CD4-positive, alpha-beta T cell treated with Interleukin-6 for 4 hours (primary cell): ENCODE measurements at places on chromosomes 2 and 18.
A peak's percentile ranks its signal among the peaks of the same experiment; 100 is the strongest.

DNA sequence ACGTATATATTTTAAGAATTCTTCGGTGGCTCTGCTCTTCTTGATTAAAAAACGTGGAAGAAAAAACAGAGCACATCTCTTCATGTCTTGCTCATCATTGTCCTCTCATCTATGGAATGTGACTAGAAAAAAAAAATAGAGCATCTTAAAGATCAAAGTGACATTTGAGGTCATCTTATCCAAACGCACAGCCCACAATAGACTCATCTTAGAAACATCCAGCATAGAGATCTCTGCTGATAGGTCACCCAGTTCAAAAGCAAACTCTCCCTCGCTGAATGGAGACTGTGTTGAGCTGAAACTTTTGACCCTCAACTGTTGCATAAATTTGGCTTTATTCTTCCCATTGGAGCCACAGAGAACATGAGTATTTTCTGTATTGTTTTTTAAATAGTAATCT, 65.2 kb downstream of the CMPK2 start:
- no peak for DNase-seq

DNA sequence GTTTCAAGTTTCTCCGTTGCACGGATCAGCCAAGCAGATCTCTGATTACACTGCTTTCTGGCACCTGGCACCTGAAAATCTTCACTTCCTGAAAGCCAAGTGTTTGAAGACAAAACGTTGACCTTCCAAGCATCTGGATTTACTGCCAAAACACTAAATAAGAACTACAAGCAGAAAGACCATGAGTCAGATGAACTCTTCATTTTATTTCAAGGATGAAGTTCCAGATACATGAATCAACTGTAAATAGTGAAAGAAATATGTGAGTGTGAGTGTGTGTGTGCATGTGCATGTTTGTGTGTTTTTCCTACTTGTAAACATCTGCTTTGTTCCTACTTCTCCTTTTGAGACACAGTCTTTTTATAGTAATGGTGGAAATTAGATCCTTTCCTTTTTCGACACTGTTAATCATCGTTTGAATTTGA, 60.0 kb upstream of the DTNA start:
- no peak for DNase-seq

DNA sequence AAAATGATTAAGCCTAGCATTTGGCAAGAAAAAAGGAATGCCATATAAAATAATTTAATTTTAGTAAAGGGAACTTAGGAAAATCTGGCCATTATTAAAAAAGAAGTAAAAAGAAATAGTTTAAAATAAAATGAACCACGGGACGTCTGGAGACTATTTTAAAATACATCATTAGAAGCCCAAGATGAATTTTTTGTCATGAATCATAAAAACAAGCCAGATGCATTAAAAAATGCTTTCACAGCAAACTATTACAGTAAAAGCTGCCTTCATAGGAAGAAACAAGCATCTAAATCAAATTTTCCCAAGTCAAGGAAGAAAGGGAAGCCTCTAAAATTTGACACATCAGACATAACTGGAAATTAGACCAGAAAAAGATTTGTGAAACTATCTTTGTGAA, 33.0 kb downstream of the COL5A2 start:
- DNase-seq, result no peak

GRCh38 chr18:8006979-8007378, 439.9 kb downstream of the PTPRM start:
- no peak for DNase-seq

- no peak for DNase-seq
These were observed 652.1 kb upstream of the PKDCC start for GRCh38 chr2:41395692-41396091.

- DNase-seq, result no peak
These were observed 66.6 kb downstream of the MYOM1 start for GRCh38 chr18:3153107-3153704.

DNA sequence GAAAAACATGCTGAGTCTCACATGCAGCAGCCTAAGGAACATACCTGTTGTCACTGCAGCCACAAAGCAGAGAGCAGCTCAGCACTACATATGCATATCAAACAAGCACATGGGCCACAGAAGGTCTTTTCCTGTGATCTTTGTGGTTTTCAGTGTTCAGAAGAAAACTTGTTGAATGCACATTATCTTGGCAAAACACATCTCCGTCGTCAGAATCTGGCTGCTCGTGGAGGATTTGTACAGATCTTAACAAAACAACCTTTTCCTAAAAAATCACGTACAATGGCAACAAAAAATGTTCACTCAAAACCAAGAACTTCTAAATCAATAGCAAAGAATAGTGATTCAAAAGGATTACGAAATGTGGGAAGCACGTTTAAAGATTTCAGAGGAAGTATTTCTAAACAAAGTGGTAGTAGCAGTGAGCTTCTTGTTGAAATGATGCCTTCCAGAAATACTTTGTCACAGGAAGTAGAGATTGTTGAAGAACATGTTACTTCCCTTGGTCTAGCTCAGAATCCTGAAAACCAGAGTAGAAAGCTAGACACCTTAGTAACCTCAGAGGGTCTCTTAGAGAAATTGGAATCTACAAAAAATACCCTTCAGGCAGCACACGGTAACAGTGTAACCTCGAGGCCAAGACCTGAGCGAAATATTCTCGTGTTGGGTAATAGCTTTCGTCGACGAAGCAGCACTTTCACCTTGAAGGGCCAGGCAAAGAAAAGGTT, 34.1 kb downstream of the ZNF407 start:
- DNase-seq, result peak; percentile 48

DNA sequence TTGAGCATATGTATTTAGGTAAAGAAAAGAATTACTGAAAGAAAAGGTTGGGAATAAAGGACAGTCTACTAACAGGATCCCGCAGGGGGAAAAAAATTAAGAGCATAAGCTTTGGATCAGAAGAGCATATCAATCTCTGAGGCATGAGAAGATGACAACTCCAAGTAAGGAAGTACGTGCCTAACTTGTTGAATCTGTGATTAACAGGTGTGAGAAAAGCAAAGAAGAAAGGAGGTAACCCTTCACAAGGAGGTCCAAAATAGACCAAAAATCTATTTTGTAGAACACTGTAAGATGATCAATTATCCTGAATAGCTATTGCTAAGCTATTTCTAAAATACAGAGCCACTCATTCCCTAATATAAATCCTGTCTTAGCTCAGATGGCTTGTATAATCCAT, 32.8 kb downstream of the TRIP12 start:
- DNase-seq, result no peak

- DNase-seq, result no peak
These were observed 25.9 kb downstream of the DPP10 start for GRCh38 chr2:114468343-114468742.
